Stimulated activated CD8-positive, alpha-beta memory T cell treated with anti-CD3 and anti-CD28 coated beads, Interleukin-2, amount 100 ng/mL, for 48 hours (primary cell): ENCODE measurements at places on chromosomes 7 and 10.

DNA sequence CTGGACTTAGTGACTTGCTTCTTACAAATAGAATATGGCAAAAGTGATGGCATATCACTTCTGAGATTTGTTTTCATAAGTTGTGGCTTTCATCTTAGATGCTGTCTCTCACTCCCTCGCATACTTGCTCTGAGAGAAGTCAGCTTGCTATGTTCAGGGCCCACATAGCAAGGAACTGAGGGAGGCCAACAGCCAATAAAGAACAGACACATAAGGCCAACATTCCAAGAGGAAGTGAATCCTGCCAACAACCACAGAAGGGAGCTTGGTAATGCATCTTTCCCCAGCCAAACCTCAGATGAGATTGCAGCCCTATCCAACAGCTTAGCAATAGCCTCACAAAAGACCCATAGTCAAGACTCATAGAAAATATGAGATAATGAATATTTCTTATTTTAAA, 39.2 kb upstream of the DMTF1 start:
- DNase-seq, result no peak

GRCh38 chr7:24729365-24730017, 27.8 kb downstream of the GSDME start:
- DNase-seq, result no peak

DNA sequence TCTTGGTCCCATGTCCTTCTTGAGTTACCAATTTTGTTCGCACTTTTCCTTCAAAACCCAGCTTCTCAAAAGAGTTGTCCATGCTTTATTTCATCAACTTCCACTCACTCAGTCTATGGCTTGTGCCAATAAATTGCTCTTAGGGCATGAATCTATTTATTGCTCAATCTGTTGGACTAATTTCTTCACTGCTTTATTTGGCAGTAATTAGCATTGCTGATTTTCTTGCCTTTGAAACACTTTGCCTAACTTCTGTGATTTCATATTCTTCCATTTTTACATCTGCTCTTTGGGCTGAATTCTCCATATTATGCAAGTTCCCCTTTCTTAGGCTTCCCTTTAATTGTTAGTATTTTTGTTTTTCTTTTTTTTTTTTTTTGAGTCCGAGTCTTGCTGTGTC, 16.8 kb downstream of the DLD start:
- DNase-seq, result no peak

- no peak for DNase-seq
Measured at GRCh38 chr10:102644066-102644645, at the start of gene TRIM8. Gene TRIM8 (plus strand): TSS chr10:102644479. CDS start chr10:102644618, 139 bp downstream.

- DNase-seq, result no peak
Measured at GRCh38 chr7:20374399-20374798, 43.7 kb downstream of the ITGB8 start.

- DNase-seq, result no peak
Measured at GRCh38 chr7:133824132-133824531, 303.0 kb upstream of the LRGUK start.

DNA sequence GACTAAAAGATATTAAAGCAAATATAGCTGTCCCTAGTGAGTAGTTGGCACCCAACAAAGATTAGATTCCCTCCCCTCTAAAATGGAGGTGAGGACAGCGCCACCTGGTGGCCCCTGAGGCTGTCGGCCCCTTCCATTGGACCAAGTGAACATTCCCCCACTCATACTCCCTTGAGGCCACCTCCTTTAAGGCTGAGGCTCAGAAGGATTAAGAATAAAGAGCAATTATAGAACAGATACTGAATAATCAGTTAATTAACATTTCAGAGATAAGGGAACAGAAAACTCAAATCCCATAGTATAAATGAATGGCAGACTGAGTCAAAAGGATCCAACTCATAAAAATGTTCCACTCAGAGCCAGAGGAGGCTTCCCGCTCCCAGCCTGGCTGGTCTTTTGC, 130.4 kb upstream of the GHITM start:
- peak; percentile 34 for DNase-seq

- no peak for DNase-seq
Measured at GRCh38 chr10:68517188-68517587, 10.1 kb downstream of the SLC25A16 start.

GRCh38 chr7:140031364-140031763, 31.4 kb downstream of the PARP12 start:
- DNase-seq, result no peak

GRCh38 chr10:51667678-51668335, 31.6 kb downstream of the CSTF2T start:
- no peak for DNase-seq
